ENCODE measurements at places on chromosomes 3 and 15.

- DNase-seq: no peak
Measured at GRCh38 chr3:108301695-108302404, 5.5 kb downstream of the HHLA2 start.

- DNase-seq: no peak
Measured at GRCh38 chr3:167109746-167110145, 270.4 kb downstream of the ZBBX start.

GRCh38 chr3:44198284-44199269 is 43.1 kb upstream of the TOPAZ1 start:
- peak; percentile 1 for DNase-seq

DNA sequence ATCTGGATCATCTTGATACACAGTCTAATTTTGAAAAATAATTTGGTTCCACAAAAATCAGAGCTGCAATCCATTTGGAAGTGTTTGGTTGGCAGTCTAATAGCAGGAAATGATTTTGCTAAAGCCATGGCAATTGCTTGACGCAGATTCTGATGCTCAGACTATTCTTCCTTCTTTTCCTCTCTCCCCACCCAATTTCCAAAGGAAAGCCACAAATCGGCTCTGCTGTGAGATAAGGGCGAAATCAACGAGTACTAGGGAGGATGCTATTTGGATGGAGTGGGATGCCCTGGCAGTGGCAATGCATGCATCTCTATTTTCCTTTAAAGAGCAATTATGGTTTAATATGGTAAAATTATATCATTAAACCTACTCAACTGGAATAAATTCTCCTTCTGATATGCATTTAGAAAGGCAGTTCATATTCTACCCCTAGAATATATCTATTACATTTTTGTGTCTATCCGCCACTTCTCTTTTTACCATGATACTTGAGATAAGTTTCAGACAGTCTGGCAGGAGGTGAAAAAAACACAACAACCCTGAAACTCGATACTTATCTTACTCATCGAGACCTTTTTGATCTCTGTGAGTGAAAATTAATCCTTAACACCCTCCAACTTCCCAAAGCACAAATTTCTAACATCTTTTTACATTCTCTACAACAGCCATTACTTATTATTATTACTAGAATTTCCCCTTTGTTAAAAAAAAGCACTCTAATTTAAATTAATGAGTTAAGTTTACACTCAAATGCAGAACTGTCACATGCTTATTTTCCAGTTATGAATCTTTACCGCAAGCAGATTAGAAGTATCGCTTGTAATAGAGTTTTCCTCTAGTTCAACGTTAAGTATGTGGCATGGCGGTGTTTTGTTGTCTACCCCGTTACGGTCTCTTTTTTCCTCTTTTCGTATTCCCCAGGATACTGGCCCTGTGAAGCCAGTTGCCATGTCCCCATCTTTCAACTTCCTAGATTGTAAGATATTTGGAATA is 433.3 kb downstream of the FOXP1 start:
- no peak for DNase-seq

DNA sequence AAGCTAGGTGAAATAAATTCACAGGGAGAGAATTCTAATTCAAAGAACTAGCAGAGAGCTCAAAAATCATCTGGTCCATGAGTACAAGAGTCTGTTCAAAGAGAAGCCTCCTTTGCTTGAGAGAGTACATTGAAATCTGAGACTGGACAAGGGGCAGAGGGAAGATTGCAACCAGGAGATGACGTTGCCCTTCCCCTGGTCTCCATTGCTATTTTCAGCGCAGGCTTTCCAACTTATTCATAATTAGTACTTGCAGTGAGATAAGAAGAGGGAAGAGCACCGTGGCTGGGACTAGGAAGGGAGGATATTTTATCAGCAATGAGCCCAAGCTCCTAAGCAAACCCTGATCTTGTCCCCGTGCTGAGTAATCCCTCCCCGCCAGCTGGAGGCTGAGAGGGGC is 251.8 kb upstream of the RORA start:
- DNase-seq: no peak

GRCh38 chr3:167861649-167862048 is 126.1 kb downstream of the SERPINI1 start:
- DNase-seq: no peak

DNA sequence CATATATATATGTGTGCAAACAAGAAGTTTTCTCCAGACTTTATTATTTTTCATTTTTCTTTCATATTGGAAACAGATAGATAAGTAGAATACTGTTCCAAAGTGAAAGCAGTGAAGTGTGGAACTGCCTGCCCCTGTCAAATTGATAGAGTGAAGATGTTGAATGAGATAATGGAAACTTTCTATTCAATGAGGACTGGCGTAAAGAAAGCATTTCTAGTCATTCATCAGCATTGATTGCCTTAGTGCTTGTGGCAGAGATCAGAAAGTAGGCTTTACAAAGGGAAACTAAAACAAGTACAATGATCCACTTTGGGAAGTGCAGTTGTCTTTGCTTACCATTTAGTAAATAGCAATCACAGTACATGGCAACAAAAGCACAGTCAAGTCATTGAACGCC is 300.0 kb downstream of the CADM2 start:
- DNase-seq: no peak

- DNase-seq: no peak
Measured at GRCh38 chr3:188369526-188369925, 215.6 kb downstream of the LPP start.

GRCh38 chr3:88031642-88032077 is 27.1 kb downstream of the CGGBP1 start:
- peak; percentile 1 for DNase-seq

Measured in BJ (cell line).